ENCODE measurements at places on chromosomes 1 and 21.
A peak's percentile ranks its signal among the peaks of the same experiment; 100 is the strongest.

GRCh38 chr1:201946224-201946908 lies at the start of gene LMOD1:
LMOD1 (minus strand) TSS chr1:201946548; CDS start chr1:201946340, 208 bp downstream.
- no peak for DNase-seq

DNA sequence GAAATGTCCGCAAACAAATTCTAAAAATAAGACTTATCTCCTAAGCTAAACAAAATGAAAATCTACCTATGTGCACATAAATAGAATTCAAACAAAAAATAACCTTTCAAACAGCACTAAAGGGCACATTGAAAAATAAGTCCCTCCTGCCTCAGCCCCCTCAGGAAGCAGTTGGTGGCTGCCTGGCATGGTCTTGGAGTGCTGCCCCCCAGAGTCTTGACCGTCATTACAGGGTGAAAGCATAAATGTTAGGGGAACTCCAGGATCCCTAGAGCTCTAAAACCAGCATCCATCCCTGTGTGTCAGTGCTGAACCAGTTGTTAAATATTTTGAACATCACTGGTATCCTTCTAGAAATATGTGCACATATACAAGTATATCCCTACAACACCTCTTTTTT lies 6.5 kb upstream of the NPL start:
- no peak for DNase-seq

DNA sequence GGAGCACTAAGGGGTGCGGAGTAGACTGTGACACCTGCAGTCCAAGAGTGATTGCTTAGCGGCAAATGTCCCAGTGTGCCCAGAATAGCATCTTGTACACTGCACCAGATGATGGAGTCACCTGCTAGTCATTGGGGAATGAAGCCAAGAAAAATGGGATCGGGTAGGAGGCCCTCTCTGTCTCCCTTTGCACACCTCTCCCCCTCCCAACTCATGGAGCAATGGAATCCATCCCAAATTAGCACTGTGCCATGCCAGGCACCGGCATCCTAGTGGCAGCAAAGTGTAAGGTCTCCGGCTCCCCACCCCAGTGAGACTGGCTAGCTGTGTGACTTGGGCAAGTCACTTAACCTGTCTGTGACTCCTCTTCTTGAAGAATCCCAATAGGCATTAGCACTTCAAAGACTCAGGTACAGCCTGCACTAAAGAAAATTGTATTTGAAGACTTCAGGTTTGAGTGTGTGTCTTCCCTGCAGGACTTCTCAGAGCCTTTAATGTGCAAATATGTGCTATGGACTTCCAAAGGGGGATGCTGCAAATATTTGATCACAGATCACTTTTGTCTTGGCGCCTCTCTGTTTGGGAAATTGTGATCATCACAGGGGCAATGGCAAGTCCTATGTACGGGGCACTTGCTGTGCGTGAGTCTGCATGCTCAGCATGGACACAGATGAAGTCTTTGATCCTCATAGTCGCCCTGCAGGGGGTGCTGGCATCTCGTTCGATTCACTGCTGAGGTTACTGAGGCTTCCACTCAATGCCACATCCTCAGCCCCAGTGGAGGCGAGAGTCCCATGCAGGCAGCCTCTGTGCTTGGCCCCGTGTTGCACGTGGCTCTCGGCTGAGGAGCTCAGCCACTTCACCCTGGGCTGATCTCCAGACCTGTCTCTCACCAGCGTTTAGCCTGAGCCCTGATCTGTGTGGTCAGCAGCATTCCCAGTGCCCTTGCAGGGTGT lies 272.9 kb upstream of the C1orf174 start:
- DNase-seq, result peak; percentile 7

DNA sequence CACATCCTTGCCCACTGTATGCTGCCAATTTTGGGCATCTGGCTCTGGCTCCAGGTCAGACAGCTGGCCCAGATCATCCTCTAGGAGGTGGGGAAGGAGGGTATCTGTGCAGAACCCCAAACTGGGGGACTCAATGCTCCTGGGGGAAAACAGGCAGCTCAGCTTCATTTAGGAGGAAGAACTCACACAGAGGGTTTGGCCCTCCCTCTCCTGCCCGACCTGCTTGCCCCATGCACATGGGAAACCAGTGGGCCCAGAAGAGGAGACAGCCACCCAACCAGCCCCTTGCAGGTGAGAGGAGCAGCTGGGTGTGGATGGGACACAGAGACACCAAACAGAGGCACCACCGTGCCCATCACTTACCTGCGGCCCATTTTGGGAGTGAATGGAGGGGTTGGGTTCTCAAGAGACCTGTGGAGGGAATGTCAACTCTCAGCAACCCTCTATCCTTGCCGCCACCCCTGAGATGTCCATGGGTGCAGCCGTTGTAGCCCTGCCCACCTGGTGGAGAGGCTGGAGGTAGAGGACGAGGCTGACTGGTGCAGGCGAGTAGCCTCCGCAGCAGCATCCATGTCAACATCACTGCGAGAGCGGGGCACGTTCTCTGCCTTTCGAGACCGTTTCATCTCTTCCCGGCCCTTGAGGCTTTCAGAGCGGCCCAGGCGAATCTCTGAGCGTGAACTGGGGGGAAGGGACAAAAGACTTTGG lies 27.5 kb downstream of the LRRC71 start:
- DNase-seq, result no peak

- peak; percentile 5 for DNase-seq
These were observed 33.6 kb downstream of the SPAG17 start for GRCh38 chr1:118151312-118151937.

GRCh38 chr1:242083742-242084141 lies 84.8 kb upstream of the MAP1LC3C start:
- DNase-seq, result no peak

GRCh38 chr1:38004284-38005108 lies 818 bp downstream of the FHL3 start:
- no peak for DNase-seq

DNA sequence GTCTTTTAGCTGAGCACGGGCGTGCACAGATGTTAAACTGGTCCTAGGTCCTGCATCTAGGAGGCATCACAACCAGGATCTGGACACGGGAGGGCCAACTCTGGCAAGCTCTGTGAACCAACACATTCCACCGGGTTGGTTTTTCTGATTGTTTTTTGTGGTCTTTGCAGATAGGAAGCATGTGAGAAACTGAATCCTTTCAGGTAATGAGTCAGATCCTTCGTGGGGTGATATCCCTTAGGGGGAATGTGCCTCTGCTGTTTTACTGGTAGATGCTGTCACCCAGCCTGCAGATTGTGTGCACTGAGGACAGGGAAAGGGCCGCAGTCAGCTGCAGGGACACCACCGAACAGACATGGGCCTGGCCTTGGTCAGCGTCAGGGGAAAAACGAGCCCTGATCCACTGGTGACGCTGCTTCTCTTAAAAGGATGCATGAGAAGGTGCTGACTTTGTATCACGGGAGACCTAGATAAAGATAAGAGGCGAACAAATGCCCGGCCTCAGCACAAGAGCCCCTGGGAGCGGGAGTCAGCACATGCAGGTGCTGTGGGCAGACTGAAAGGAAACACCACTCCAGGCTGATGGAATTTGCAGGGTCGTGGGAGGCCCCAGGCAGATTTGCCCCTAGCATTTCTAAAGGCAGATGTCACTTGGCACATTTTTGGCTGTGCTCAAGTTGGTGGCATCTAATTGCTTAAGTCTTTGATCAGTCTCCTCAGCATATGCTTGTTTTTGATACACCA lies 51.1 kb downstream of the DOP1B start:
- DNase-seq, result no peak

GRCh38 chr1:40270152-40270834 lies 12.3 kb downstream of the ZMPSTE24 start:
- no peak for DNase-seq

- no peak for DNase-seq
These were observed 21.0 kb downstream of the EXO1 start for GRCh38 chr1:241869022-241869421.

DNA sequence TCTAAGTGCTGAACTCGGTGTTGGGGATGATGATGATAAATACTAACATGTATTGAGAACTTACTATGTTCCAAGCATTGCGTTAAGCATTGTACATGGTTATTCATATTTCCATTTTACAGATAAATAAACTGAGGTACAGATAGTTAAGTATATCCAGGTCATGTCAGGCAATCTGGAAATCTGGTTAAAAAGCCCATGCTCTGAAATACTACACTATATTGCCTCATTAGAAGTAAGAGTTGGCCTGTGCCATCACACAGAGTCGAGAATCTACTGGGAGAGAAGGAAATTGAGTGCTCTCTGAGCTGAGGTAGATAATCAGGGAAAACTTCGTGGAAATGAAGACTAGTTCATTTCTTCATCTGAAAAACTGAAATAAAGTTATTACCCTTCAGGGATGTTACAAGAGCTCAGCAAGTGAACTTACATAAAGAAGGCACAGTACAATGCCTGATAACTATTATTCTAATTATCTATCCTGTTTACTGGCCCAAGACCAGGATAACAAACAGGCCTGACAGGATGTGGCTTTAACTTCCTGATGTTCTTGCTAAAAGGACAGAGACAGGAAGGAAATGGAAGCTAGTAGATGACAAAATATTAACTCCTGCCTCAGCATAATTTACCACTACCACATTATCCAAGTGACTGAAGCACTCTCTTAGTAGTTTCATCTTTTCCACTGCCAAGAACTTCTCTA lies 85.6 kb downstream of the EPS15 start:
- peak; percentile 42 for DNase-seq

DNA sequence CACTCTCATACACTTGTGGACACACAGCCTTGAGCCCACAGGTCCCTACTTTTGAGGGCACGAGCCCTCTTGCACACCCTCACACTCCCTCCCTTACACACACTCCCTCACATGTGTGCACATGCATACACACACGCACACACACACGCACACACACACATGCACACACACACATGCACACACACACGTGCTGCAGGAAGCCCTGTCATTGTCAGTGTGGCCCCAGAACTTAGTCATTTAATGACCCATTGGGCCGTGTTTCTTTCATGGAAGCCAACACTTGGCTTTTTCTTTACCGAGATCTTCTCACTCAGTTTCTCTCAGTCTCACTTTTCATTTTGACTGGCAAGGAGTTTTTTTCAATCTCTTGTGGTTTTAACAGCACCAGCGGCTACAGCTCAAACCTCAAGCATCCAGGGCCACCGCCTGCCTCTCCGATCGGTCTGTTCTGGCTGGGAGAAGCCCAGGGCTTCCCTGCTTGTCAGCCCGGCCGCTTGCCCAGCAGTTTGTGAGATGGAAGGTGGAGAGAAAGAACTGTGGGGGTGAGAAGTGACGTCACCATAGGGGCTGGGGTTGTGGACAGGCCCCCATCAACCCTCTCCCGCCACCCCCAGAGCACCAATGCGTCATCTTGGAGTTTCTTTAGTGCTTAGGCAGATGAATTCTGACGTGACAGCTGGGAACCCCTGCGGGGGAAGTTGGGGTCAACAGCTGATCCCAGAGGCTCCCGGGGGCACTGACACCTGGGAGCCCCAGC lies 15.8 kb upstream of the TNFRSF8 start:
- peak; percentile 51 for DNase-seq

DNA sequence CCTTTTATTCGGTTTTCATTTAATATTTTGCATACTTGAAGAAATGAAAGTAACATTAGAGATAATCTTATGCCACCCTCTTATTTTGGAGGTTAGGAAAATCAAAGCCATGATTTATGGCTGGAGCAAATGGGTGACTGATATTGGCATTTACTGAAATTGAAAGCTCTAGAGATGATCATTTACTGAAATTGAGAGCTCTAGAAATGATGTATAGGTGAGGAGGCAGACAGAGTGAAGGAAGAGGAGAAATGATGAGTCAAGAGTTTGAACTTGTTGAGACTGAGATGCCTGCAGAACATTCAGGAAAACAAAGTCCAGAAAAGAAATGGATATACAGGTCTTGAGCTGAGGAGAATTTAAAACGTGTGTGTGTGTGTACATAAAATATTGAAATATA lies 217.6 kb downstream of the LTN1 start:
- DNase-seq, result no peak

DNA sequence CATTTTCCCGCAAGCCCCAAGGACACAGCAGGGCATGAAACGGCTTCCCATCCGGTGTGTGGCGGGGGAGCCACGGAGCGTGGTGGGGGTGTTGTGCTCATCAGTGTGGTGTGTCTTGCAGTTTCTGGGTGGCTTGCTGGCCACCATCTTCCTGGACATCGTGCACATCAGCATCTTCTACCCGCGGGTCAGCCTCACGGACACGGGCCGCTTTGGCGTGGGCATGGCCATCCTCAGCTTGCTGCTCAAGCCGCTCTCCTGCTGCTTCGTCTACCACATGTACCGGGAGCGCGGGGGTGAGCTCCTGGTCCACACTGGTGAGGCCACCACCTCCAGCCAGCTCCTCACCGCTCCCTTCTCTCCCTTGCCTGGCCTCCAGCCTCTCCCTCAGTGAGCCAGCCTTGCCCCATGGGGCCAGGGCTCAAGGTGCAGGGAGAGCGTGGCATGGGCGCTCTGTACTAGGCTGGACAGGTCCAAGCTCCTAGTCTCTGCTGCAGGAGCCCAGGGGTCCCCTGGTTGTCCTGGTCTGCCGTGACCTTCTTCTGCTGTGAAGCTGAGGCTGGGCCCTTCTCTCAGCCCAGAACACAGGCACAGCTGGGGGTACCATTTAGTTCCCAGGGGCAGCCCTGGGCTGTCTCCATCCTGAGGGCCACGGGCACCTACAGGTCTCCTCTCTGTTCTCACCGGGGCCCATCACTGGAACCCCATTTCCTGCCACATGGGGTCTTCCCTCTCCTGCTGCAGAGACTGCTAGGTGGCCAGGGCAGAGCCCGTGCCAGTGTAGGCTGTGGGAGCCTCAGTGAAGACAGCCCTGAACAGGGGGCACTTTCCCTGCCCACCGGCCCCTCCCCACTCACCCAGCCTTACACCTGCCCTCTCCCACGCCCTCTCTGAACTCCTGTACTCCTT lies 12.6 kb downstream of the AGTRAP start:
- no peak for DNase-seq

- DNase-seq, result no peak
These were observed 13.8 kb upstream of the SFN start for GRCh38 chr1:26848941-26849774.

- DNase-seq, result no peak
These were observed 10.9 kb downstream of the SRRM1 start for GRCh38 chr1:24654010-24654409.

DNA sequence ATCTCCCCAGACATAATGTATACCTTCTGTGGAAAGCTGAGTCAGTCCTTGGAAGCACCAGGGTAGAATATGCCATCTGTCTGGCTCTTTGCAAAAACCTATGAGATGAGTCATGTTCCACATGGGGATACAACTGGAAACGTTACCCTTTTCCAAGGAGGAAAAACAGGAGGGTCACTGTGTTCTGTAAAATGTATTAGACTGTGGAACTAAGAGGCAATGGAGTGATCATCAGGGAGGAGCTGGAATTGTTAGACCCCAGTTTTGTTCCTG lies 16.1 kb upstream of the PSMD4 start:
- no peak for DNase-seq

DNA sequence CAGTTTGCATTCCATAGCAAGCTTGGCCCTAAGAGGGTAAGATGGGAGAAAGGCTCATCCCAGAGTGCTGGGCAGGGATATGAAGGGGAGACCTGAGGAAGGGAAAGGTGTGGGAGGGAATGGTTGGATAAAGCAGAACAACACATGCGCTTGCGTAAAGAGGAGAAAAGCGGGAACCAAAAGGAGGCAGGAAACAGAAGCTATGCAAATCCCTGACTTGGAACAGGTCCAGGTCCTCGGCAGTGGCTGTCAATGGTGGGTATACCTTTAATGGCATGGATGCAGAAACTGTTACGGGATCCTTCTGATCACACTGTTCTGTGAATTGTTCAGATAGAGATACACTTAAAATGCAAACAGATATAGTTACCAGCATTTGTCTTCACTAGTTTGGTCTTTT lies 455.6 kb downstream of the SIPA1L2 start:
- no peak for DNase-seq

All from CD4-positive, alpha-beta T cell treated with Interleukin-17A for 1 hour (primary cell).